ENCODE measurements at places on chromosomes 5 and 9. TPM values are rescaled to one million over a fixed set of nuclear protein-coding genes. Genes with fewer than 3 reads are reported as not detected.

DNA sequence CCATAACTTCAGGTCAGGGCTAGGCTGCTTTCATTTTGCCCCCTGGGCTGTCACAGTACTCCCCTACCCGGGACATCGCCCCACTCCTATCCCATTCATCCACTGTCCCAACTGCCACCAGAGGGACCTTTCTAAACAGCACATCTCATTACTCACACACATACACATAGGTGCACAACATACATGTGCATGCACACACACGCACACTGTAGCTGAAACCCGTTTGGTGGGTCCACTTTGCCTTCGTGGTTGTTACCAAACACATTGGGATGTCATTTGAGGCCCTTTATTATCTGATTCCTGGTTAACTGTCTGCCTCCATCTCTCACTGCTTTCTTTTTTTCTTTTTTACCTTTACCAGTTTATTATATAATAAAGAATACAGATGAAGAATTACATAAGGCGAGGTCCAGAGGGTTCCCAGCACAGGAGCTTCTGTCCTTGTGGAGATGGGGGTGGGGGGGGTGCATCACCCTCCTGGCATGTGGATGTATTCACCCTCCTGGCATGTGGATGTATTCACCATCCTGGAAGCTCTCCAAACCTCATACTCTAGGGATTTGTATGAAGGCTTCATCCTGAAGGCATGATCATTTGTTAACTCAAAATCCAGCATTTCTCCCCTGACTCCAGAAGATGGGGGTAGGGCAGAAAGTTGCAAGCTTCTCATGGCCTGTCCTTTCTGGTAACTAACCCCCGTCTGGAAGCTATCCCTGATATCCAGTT, 186.0 kb downstream of the GOLPH3 start:
- no peak for DNase-seq

DNA sequence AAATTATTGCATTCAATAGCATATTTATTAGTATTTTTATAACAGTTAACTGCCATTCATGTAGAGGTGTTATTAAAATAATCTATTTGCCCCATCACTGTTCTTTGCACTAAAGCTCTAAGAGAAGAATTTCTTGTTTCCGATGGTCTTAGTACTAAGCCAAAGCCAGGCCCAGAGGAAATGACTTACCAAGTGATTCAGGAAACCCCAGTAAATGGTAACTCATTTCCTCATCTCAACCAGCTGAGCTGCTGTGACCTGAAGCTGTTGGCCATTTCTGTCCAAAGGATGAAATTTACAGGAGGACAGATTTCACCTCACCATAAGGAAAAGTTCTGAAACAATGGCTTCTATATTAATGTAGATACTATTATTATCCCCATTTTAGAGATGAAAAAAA, 117.0 kb downstream of the PIK3R1 start:
- DNase-seq: no peak

- no peak for DNase-seq
Observed at GRCh38 chr5:32099486-32100035, 74.6 kb downstream of the GOLPH3 start.

DNA sequence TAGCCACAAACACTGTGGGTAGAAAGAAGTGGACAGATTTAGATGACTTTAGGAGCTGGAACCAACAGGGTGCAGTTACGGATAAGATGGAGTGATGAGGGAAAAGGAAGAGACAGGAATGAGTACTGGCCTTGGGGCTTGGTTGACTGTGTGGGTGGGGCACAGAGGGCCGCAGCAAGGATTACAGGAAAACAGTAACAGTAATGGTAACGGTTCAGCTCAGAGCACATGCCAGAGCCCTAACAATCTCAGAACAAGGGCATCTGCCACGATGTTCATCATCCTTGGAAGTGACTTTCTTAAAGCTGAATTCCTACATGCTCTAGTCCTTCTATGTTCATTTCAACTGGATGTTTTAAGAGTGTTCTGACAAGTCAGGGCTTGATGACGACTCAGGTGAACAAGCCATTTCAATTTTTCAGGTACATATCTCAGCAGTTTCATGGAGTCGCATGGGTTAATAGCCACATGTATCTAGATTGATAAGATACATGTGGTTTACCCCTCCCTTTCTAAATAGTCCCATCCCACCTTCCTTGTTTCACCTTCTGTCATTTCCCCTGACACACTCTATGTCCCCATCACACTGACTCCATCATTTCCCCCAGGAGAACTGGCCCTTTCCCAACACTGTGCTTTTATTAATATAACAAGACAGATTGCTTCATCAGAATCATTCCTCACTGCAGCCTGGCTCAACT, 65.0 kb downstream of the CEMIP2 start:
- no peak for DNase-seq

- no peak for DNase-seq
Observed at GRCh38 chr5:53087171-53087570, 22.4 kb downstream of the MOCS2 start.

GRCh38 chr9:137058521-137059234, 4.8 kb upstream of the ENTPD2 start:
- no peak for DNase-seq

Gene SLC36A2
- not detected for polyA plus RNA-seq

Gene MELK
- 10.8 TPM for polyA plus RNA-seq

Gene C9orf153
- polyA plus RNA-seq: not detected
